GM23248 (cell line): ENCODE measurements at places on chromosomes 4 and X. TPM values are rescaled to one million over a fixed set of nuclear protein-coding genes. Genes with fewer than 3 reads are reported as not detected.

DNA sequence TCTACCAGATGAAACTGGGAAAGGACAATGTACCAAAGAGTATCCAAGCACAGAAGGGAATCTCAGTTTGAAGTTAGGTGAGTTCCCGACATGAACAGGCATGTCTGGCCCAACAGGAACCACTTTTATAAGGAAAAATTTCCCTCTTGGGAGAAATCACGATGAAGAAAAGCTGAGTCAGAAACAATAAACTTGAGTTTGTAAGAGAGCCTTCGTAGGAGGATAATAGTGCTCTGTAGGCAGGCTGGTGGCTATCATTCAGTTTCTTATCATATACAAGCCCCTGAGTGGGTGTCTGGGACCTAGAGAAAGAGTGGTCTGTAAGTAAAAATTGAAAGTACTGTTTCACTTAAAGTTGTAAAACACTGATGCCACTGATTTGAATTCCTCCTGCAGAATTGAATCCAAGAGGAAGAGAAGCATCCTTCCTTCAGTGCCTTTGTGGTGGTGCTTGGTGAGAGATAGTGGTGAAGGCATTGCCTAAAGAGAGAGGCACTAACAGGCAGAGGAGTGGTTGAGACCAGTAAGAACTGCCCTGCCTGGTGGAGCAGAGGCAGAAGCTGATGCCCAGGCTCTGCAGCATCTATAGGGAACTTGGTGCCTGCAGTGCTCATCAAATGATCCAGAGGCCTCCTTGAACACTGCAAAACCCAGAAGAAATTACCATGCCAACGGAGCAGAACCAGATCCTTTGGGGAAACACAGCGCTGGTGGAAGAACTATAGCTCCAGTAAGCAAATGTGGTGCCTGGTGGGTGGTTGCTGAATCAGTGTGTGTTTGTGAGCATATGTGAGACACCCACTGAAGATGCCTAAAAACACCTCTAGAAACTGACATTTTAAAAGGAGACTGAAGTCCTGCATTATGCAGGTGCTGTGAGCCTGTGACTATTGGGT, 31.7 kb upstream of the METAP1 start:
- H3K27me3 ChIP-seq, result no peaks in the 10 kb centered on the region
- peaks cover 15% of the 10 kb centered on the region for H3K4me1 ChIP-seq
- peak overlapping the region; percentile 49 for H3K27ac ChIP-seq
- H3K4me3 ChIP-seq, result no peak overlapping the region

- no peak for DNase-seq
- H3K4me3 ChIP-seq, result no peak overlapping the region
- H3K27ac ChIP-seq, result no peak overlapping the region
- H3K4me1 ChIP-seq, result no peaks in the 10 kb centered on the region
- no peaks in the 10 kb centered on the region for H3K27me3 ChIP-seq
- no peaks in the 10 kb centered on the region for H3K36me3 ChIP-seq
Observed at GRCh38 chr4:173769568-173769967, 239.5 kb upstream of the HAND2 start.

- H3K27ac ChIP-seq, result no peak overlapping the region
- no peak for DNase-seq
- peaks cover 10% of the 10 kb centered on the region; the same call in 1 of the 2 replicates for H3K27me3 ChIP-seq
- peak overlapping the region; percentile 68; the same call in 1 of the 2 replicates for H3K4me3 ChIP-seq
- no peaks in the 10 kb centered on the region for H3K4me1 ChIP-seq
- H3K36me3 ChIP-seq, result no peaks in the 10 kb centered on the region
Observed at GRCh38 chr4:151407466-151408379, 1.3 kb upstream of the FHIP1A start.

Gene ADAM29
- total RNA-seq, result not detected in 2 replicates

Gene TMEM150C
- total RNA-seq, result under 0.01 and 0.22 TPM in 2 replicates
